Activated T-helper 17 cell treated with anti-CD3 and anti-CD28 coated beads, Interleukin-2, amount 50 U/mL, for 72 hours (primary cell): ENCODE measurements at places on chromosomes 5 and 9. TPM values are rescaled to one million over a fixed set of nuclear protein-coding genes. Genes with fewer than 3 reads are reported as not detected.

Gene ROR2
- total RNA-seq = not detected

Gene OR1Q1
- total RNA-seq = not detected

Gene OLFM1
- total RNA-seq = not detected

Gene MEIKIN
- total RNA-seq = not detected

Gene CMBL
- total RNA-seq = 0.80 TPM

Gene SPATA31C2
- not detected for total RNA-seq

Gene PIP5K1B
- 0.17 TPM for total RNA-seq

Gene PLAC8L1
- total RNA-seq = 0.69 TPM

Gene GNAQ
- 18.5 TPM for total RNA-seq

Gene TIMD4
- total RNA-seq = 0.67 TPM

DNA sequence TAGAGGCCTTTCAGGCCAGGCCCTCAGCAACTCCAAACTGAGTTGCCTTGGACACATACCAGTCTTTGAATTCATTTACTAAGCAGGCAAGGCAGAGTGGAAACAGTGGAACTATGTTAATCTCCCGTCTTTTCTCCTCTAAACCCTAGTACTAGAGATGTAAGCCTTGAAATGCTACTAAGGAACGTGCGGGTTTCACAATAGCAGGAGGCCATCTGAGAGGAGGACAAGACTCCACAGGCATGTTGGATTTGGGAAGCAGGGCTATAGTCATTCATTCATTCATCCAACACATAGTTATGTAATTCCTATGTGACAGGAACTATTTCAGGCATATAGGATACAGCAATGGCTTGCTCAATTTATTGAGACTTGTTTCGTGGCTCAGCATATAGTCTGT, 3.3 kb upstream of the OCLN start:
- no peak for ATAC-seq

DNA sequence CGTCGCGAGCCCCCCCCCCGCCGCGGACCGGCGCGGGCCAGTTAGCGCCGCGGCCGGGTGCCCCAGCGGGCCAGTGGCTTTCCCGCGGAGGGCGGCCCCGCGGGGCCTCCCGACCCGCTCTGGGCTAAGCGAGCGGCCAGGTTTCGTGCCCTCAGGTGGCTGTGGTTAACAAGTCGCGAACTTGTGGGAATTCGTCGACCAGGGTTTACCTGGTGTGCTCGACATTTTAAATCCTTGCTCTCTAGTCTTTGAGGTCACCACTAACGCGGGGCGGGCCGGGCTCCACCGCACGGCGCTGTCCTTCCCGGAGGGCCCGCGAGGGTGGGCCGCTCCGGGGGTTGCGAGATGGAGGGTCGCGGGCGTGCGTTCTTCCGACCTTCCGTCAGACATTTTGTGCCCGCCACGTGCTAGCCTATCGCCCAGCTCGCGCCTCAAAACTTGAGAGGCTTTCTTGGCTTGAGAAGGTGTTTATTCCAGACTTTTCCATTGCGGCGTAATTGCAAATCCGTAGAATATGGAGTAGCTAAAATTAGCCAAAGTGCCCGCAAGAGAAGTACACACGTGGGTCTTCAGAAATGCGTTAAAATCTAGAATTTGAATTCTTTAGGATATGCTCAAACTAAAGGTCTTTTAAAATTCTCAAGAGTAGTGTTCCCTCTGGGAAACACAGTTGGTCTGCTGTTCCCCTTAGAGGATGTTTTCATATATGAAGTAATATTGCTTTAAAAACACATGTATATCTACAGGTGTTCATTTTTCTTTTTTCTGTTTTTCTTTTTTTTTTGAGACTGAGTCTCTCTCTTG, 2.1 kb downstream of the ANP32B start:
- ATAC-seq = peak; percentile 2

DNA sequence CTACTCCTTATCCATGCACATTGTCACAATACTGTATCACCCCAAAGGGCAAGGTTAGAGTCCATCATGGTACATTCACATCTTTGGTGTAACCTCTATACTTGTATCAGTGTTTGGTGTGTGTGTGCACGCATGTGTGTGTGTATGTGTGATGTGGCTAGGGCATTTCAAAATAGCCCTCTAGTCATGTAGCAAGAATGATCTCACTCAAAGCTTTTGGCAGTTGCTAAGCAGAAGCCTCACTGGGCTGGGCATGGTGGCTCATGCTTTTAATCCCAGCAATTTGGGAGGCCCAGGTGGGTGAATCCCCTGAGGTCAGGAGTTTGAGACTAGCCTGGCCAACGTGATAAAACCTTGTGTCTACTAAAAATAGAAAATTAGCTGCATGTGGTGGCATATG, 245.3 kb downstream of the ADGRV1 start:
- ATAC-seq = no peak

DNA sequence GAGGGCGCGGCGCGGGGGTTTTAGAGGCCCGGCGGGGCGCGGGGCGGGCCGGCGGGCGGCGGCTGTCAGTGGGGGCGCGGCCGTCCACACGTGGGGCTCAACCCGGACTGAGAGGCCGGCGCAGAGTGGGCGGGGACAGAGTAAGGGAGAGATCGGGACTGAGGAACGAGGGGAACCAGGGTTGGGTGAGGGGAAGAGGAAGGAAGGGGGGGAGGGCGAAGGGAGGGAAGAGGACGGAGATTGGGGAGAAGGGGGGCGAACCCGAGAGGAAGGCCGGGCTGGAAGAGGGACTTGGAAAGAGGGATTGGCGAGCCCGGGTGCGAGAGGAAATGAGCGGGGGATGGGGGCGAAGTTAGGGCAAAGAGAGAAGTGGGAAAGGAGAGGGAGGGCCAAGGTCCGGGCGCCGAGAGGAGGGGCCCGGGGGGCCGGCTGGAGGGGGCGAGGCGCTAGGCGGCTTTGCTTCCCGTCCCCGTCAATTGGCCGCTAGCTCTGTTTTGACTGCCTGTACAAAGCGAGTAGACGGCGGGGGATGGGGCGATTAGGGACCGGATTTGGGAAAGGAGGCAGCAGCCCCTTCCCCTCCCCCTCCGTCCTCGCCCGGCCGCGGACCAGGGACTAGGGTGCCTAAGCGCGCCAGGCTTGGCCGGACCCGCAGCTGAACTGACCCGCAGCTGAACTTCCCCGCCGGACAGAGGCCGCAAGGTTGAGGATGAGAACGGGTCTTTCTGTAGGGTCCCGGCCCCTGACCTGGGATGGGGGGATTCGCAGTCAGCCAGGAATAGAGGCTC, 399 bp upstream of the FBN2 start:
- ATAC-seq = no peak

DNA sequence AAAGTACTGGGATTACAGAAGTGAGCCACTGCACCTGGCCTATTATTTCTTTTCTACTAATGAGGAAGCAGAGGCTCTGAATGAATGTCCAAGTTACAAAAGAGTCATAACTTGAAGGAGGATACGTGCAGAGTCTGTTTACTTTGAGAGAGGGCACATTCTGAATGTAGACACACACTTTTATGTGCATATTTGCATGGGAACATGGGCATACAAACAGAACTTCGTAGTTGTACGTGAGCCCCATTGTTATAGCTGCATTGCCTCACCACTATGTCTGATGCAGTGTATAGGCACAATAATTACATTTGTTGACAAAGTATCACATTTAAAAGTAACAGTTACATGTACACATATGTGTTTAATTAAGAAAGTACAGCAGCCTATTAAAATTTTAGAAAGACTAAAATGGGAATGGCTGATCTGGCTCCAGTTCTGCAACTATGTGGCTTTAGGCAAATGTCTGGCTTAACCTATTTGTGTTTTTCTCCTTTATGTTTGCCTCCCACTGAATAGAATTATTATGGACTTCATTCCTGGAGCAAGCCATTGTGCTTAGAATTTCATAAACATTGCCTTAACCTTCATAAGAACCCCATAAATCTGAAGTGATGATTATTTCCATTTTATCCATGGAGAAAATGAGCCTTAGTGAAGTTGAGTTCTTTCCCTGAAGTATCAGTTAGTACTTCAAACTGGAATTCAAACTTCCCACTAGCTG, 3.0 kb upstream of the DPYSL3 start:
- ATAC-seq = no peak

DNA sequence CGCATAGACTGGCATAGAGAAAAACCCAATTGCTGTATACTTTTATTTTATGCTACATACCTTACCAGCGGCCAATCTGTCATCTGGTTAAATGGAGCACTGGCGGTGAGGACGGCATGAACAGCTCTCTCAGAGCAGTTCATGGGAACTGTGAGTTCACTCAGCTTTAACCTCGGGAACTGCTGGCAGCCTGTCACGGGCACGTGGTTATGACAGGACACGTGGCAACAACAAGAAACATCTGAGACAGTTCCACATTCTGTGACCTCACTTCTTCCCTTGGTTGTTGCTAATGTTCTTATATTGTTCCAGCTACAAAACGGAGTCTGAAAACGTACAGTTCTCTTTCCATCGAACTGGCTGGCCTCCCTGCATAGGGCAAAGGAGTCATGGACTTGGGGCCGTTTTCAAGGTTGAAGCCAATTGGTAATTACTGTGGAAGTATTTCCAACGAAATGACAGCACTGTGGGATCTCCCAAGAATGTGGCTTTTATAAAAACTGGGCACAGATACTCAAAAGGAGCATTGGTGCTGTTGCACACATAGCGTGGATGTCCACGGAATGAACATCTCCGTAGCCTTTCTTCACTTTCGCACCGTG, 246.3 kb upstream of the DAP start:
- ATAC-seq = no peak

GRCh38 chr5:96664669-96665068, 2.5 kb downstream of the CAST start:
- ATAC-seq = no peak

DNA sequence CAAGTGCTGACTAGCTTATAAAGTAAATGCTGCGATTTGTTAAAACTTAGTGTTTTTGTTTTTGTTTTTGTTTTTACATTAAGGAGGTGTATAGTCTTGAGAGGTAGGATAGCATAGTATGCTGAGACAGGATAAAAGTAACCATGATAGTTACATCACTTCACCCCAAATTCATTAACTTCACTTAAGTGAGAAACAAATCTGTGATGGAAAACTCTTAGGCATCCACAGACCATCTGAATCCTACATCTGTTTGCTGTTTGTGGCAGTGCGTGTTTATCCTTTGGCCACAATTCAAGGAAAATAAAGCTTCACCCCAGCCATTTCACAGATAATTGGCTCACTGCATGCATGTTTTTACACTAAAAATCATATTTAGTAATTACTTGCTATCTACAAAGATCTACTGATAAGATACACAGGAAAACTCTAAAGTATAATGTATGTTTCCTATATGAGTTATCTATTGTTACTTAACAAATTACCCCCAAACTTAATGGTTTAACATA, 82.0 kb downstream of the ZNF622 start:
- no peak for ATAC-seq

- no peak for ATAC-seq
These were observed 115.1 kb downstream of the GABBR2 start for GRCh38 chr9:98593354-98594253.

GRCh38 chr5:140182075-140182711, 7.2 kb downstream of the CYSTM1 start:
- ATAC-seq = no peak

DNA sequence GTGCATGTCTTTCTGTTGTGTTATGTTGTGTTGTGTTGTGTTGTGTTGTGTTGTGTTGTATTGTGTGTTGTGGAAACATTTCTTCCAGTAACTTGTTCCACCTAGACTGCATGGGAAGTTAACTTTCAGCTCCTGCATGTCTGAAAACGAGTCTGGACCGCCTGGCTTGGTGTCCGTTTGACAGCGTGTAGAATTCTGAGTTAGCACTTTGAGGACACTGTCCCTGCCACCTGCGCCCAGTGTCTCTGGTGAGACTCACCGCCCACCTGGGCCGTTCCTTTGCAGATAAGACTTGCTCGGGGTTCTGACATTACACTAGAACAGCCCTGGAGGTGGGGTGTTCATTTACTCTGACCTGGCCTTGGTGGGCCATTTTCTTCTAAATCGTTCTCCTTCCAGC, 42.0 kb downstream of the WNK2 start:
- ATAC-seq = no peak

DNA sequence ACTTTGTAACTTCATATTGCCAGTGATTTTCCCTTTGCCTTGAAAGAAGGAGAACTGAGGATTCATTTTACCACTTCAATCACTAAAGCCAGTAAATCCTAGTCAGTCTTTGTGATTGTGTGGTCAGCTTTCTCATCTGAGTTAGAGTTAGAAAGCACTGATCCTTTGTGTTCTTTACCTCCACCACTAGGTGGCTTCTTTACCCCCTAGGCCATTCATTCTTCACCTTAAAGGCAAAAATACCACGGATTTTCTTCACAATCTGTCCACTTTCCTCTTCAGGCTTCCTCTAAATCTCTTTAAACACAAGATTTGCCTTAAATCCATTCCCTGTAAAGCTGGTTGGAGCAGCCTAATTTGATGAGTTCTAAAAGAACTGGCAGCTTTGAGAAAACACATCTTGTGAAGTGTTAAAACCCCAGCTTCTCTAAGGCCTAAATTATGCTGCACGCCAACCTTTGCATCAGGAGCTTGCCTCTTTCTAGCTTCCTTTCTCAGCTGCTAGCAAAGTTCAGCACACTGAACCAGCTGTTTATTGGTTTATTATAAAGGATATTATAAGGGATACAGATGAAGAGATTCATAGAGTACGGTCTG, 20.4 kb downstream of the BDP1 start:
- peak; percentile 64 for ATAC-seq

DNA sequence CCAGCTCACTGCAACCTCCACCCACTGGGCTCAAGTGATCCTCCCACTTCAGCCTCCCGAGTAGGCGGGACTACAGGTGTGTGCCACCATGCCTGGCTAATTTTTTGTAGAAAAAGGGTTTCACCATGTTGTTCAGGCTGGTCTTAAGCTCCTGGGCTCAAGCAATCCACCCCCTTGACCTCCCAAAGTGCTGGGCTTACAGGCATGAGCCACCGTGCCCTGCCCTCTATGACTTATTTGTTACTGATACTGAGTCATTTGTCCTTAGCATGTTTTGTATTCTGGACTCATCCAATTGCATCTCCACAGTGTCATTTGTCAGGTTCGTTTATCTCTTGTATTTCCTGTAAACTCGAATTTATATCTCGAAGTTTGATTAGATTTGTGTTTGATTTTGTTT, 2.7 kb upstream of the ITK start:
- peak; percentile 78 for ATAC-seq

- ATAC-seq = no peak
These were observed 164.4 kb downstream of the FOCAD start for GRCh38 chr9:20848490-20848889.

DNA sequence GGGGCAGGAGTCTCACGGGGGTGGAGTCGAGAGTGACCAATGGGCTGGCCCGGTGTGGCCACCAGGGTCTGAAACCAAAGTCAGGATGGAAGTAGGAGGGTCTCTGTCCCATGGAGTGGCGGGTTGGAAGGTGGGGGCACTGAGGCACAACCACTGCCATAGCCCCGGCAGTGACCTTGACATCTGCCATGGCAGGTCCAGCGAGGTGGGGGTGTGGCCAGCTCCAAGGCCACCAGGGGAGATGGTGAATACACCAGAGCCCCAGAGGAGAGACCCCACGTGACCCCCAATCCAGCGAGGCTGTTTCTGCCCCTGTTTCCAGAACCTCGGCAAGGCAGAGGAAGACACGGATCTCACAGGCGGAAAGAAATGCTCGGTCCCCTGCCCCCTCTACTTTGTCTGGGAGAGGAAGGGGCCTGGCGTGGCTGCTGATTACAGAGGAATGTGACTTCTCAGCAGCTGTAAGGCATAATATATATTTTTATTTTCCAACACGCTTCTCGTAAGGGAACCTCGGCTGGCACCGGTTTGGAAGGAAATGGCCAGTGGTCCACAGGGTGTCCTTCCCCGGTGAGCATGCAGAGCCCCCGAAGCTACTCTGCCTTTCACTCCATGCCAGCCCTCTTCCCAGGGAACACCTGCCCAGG, 105.7 kb upstream of the SARDH start:
- no peak for ATAC-seq

GRCh38 chr5:178668579-178668978, 41.7 kb upstream of the CLK4 start:
- ATAC-seq = no peak
